ENCODE measurements at places on chromosomes 16 and 17.
A peak's percentile ranks its signal among the peaks of the same experiment; 100 is the strongest.

- no peak for DNase-seq
Measured at GRCh38 chr17:76383546-76384221, 725 bp upstream of the SPHK1 start.

GRCh38 chr16:66161942-66162341, 204.5 kb upstream of the CDH5 start:
- peak; percentile 27 for DNase-seq

DNA sequence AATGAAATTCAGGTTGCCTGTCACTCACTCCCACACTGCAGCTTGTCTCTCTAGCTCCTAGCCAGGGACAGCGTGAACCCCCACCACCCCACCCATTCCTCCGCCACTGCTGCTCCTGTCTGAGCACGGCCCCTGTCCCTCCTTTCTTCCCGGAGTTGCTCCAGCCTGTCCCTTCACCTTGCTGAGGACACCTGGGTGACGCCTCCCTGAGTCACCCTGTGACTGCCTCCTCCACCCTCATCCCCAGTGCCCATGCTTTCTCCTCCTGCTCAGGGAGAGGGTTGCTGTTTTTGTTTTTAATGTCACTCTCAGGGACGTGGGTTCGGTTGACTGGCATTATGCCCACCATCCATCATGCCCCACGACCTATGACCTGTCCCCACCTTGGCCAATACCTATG, 25.8 kb upstream of the NAT9 start:
- DNase-seq, result no peak

DNA sequence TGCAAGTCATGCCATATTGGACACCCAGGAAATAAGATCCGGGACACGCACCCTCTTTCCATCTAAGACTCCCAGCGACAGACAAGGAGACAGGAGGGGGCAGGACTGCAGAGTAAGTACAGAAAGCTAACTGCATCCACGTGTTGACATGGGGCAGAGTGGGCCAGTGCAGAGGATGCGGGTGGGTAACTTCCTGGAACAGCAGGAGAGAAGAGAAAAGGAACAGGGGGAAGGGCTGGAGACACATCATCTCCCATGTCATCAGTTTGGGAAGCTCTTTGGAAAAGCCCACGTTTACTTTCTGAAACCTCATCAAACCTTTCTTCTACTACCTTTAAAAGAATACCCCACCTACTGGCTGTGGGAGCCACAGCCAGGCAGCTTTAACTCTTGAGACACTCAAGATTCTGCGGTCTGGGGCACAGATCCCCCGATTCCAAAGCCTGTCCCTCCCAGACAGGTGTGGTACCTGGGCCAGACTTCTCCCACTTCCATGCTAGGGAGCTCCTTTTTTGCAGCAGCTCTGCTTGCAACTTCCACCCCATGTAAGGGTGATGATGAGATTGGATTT, 273.5 kb upstream of the RPL38 start:
- DNase-seq, result no peak

DNA sequence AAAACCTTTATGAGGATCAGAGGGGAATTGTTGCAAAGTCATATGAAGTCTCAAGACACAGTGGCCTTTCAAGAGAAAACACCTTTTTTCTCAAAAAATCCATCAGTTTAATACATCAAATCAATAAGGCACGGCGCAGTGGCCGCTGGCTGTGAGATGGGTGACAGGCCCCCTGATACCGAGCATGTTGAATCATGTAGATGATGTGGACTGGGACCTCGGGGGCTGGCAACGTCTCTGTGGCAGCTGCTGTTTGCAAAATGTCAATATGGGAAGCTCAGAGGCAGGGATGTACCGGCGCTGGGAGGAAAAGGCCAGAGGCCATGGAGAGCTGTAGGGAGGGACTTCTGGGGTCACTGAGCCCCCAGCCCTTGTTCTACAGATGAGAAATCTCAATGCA, 169.1 kb downstream of the GSG1L start:
- DNase-seq, result no peak

DNA sequence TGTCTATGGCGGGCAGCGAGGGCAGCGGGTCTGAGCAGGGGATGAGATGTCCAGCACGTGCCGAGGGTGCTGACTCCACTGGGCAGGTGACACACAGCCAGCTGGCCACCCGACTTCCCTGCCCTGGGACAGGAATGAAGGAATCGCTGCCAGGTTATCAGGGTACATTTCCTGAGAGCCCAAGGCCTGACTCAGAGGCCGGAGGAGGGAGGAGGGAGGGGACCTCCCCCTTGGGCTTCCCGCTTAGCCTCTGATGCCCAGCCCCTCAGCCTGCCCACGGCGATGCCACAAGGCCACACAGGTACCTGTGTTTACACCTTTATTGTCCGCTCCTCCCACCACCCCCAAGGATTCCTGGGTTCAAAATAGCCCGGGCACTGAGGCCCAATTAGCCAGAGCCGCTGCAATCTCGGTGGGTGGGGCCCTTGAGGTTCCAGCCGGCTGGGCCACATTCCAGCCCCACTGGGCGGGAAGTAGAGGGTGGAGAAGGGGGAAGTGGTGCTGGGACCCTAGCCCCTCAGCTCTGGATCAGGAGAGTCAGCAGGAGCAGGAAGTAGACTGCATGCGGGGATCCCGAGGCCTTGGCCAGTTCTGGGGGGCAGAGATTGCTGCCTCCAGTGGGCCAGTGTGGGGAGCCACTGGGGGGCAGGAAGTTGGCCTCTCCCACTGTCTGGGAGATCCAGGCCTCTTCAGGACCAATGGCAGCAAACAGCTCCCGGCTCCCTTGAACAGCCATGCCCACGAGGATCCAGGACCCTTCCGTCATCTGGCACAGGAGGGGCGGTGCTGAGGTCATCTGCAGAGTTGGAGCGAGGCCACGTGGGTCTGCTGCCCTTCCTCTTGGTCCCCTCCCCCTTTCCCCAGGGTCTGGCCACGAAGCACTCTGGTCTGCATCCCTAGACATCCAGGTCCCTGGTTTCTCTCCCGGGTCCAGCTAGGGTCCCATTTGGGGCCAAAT, 3.4 kb upstream of the PRSS8 start:
- no peak for DNase-seq

DNA sequence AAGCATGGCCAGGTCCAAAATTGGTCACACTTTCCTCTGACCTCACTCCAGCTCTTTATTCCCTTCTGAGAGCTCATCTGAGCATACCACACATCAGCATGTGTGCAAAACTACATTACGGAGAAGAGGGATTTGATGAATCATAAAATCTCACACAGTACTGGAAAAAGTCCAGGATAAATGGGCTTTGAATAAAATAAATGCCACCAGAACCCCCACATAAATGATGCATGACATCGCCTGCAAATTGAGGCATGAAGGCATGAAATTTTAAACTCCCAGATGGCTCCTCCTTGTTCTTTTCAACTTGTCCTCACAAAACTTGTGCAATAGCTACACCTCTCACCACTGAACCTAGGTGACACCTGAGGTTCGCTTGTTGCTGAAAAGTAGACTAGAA, 439.5 kb downstream of the CA10 start:
- no peak for DNase-seq

- peak; percentile 75 for DNase-seq
Measured at GRCh38 chr16:85149776-85150175, 37.5 kb upstream of the CIBAR2 start.

- no peak for DNase-seq
Measured at GRCh38 chr16:29304251-29304650, 102.3 kb downstream of the NPIPB11 start.

GRCh38 chr17:56478836-56479447, 114.6 kb upstream of the NOG start:
- peak; percentile 19 for DNase-seq

DNA sequence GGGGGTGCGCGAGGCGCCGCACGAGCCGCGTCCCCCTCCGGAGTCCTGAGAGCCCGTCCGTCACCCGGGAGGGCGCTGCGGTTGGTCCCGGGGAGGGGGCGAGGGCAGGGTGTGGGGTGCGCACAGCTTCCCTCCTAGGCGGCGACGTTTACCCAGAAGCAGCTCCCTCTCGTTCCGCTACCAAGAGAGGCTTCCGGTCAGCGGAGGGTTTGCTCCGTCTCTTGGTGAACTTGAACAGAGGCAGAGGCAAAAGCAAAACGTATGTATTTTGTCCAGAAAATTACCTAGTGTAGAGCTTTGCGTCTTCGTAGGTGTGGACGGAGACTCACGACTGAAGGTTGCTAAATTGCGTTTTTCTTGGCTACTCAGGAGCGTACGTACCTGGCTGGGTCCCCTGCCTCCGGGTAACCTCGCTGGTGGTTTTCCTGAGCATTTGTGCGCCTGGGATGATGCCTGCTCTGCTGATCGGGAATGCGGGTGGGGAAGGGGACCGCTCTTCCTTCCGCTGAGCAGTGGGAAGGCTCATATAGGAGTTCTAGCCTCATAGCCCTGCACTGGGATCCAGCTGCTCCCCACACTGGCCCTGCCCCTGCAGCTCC, 833 bp downstream of the WSCD1 start:
- DNase-seq, result peak; percentile 19

- DNase-seq, result no peak
Measured at GRCh38 chr16:80107900-80108299, 432.9 kb upstream of the DYNLRB2 start.

GRCh38 chr16:22030087-22030812, 22.3 kb downstream of the MOSMO start:
- no peak for DNase-seq

DNA sequence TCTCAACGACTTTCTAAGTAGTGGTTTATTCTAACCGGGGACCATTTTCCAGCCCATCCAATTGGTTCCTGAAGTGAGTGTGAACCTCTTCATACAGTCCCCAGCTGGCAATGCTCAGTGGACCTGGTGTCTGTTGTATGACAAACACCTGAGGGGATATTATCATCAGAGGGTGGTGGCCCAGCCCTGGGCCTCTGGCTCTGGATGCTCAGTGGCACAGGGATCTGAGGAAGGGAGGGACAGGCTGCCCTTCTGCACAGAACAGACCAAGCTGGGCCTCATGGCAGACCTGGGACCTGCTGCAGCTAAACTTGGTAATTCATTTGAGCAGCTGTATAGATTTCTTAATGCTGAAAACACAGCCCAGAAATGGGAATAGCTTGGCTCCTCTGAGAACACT, 72.6 kb downstream of the IRX5 start:
- no peak for DNase-seq

- no peak for DNase-seq
Measured at GRCh38 chr17:6576038-6576785, 19.9 kb upstream of the PITPNM3 start.

DNA sequence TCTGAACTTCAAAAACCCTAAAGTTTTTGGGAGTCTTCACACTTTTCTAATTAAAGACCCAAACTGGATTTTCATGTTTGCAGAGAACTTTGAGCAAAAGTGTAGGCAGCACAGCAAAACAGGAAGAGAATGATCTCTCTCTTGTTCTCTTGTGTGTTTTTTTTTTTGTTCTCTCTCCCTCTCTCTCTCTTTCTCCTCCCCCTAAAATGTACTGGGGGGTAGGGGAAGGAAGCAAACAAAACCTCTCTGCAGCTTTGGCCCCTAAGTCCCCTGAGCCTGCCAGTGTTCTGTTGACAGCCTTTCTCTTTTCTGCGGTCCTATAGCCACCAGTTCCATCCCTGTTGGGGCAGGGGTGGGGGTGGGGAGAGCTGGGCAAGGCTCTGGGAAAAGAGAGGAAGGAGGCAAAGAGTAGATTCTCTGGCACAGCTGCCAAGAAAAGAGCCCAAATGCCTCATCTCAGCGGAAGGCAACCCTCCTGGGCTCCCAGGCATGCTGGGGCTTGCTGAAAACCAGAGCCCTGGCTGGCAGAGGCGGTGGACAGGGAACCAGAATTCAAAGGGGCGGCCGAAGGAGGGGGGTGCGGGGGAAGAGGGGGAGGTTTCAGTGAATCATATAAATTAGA, 295.3 kb downstream of the SOX9 start:
- no peak for DNase-seq

DNA sequence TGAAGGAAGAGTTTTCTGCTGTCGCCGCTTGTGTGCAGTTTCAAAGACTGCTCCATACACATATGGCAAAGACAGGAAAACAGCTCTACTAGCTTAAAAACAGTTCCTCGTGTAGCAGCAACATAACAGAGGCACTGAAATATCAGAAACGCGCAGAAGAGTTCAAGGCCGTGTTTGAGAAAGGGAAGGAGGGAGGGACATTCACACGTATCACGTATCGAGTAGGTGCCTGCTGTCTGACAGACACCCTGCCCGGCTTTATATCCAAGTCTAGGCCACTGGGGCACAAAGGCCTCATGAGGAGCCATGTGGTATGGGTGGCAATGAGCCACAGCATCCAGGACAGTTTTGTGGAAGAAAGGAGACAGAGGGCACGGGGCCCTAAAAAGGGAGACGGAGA, 50.3 kb downstream of the PLXDC1 start:
- DNase-seq, result peak; percentile 56

- peak; percentile 96 for DNase-seq
Measured at GRCh38 chr16:85350973-85351372, 238.7 kb upstream of the CIBAR2 start.

DNA sequence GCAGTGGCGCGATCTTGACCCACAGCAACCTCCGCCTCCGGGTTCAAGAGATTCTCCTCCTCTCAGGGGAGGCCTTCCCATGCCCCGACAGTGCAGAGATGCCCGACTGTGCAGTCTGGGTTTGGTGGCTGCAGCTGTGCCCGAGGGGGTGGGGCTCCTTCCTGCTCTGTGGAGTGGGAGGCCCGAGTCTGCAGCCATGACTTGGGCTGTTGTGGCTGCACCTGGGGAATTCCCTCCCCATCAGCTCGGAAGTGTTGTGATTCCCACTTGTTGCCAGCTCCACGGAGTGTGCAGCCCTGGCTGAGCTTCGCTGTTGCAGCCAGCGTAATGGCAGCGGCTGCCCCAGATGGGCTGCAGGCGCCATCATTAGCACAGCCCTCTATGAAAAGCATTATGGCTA, 66.4 kb upstream of the SMIM36 start:
- DNase-seq, result no peak

- DNase-seq, result peak; percentile 73
Measured at GRCh38 chr17:8253801-8254200, 4.7 kb downstream of the PFAS start.

GRCh38 chr17:50080827-50081226, 14.3 kb upstream of the PDK2 start:
- DNase-seq, result no peak

- DNase-seq, result no peak
Measured at GRCh38 chr17:42520540-42520951, 15.5 kb upstream of the NAGLU start.

GRCh38 chr16:65697065-65697464, 575.2 kb upstream of the CDH11 start:
- DNase-seq, result no peak

DNA sequence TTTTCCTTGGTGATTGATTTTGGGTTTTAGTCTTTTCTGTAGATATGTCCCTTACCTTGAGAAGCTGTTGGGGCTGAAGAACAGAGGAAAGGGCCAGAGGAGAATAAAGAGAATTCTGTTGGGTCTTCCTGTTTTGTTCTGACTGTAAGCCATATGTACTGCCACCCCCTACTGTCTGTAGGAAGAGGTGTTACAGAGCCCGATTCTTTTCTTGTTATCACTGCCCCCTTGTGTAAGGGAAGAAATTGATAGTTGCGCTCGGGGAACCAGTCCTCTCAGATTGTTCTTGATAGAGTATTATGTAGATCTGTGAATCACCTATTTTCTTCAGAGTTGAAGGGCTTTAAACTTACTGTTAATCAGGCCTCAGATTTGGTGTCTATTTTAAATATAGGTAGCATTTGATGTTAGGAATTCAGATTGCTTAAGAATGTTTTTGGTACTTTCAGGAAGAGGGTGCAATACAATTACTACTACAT, 2.4 kb downstream of the TANC2 start:
- DNase-seq, result peak; percentile 72

Measured in testis (tissue), 5 donors.